ENCODE measurements at places on chromosomes 2 and 18.

- DNase-seq = no peak
These were observed 38.4 kb downstream of the YPEL5 start for GRCh38 chr2:30185178-30185577.

- DNase-seq = peak; percentile 85
These were observed 199.3 kb upstream of the MYT1L start for GRCh38 chr2:2530334-2530733.

- DNase-seq = no peak
These were observed 136.5 kb upstream of the SOX11 start for GRCh38 chr2:5555636-5556035.

GRCh38 chr2:118089139-118089800 lies 999 bp downstream of the INSIG2 start:
- DNase-seq = no peak

DNA sequence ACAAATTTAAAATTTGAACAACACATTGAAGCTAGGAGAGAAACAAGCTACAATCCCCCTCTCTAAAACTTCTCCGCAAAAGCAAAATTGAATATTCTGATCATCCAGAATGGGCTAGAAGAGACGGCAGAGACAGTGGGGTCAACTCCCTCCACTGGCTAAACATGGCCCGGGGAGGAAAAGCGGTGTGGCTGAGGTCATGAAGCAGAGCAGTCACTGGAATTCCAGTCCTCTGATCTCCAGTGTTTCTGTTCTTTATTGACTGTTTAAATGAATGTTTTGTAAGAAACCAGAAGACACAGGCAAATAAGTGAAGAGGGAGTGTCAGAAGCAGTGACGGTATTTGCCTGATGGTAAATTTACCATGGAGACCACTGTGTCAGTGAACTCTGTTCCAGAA lies 116.2 kb downstream of the GAREM1 start:
- no peak for DNase-seq

Data from posterior cingulate gyrus (tissue), 11 donors.